ENCODE measurements at places on chromosomes 6 and 20. TPM values are rescaled to one million over a fixed set of nuclear protein-coding genes. Genes with fewer than 3 reads are reported as not detected.

GFOD1 gene
- 26.6 TPM for total RNA-seq

PROKR2 gene
- not detected for total RNA-seq

LIN28B gene
- 0.14 TPM for total RNA-seq

DNAH8 gene
- not detected for total RNA-seq

ACSS1 gene
- total RNA-seq: 25.4 TPM

GJA10 gene
- not detected for total RNA-seq

C20orf144 gene
- not detected for total RNA-seq

BPIFB4 gene
- total RNA-seq: not detected

BPIFB1 gene
- total RNA-seq: not detected

MATN4 gene
- total RNA-seq: not detected

CYP39A1 gene
- total RNA-seq: 3.1 TPM

LHFPL5 gene
- not detected for total RNA-seq

CST2 gene
- not detected for total RNA-seq

PLN gene
- 194 TPM for total RNA-seq

MLIP gene
- not detected for total RNA-seq

MAP7 gene
- 0.91 TPM for total RNA-seq

HMGCLL1 gene
- 1.5 TPM for total RNA-seq

OLIG3 gene
- not detected for total RNA-seq

RBM24 gene
- 15.0 TPM for total RNA-seq

NOL4L gene
- 6.2 TPM for total RNA-seq

PRICKLE4 gene
- total RNA-seq: 10.4 TPM

SLC22A1 gene
- total RNA-seq: 5.4 TPM

RNF39 gene
- 0.83 TPM for total RNA-seq

ZNF133 gene
- total RNA-seq: 17.5 TPM

SLC44A4 gene
- total RNA-seq: 46.1 TPM

GINM1 gene
- 16.1 TPM for total RNA-seq

C20orf96 gene
- 8.8 TPM for total RNA-seq

KCNQ5 gene
- total RNA-seq: not detected

DUSP15 gene
- 45.6 TPM for total RNA-seq

KHDC1 gene
- not detected for total RNA-seq

SH3BGRL2 gene
- 38.7 TPM for total RNA-seq

LSM2 gene
- total RNA-seq: 55.8 TPM

KIF6 gene
- 1.8 TPM for total RNA-seq

PGC gene
- not detected for total RNA-seq

MRPL2 gene
- total RNA-seq: 44.4 TPM

SLC17A9 gene
- total RNA-seq: 1.6 TPM

SF3B5 gene
- 46.6 TPM for total RNA-seq

PCK1 gene
- 0.26 TPM for total RNA-seq

OGFRL1 gene
- total RNA-seq: 14.9 TPM

CDH4 gene
- total RNA-seq: under 0.01 TPM

VEGFA gene
- total RNA-seq: 247 TPM

SLC32A1 gene
- not detected for total RNA-seq

FIG4 gene
- total RNA-seq: 16.8 TPM

ZNF512B gene
- total RNA-seq: 17.4 TPM

EFHC1 gene
- total RNA-seq: 63.0 TPM

RAET1L gene
- total RNA-seq: not detected

FAM162B gene
- total RNA-seq: 8.0 TPM

CLPSL1 gene
- not detected for total RNA-seq

ADGRF4 gene
- 0.24 TPM for total RNA-seq

Measured in uterus (tissue), 4 donors.